Hepatocyte (in vitro differentiated cells): ENCODE measurements at places on chromosomes 1 and 21. TPM values are rescaled to one million over a fixed set of nuclear protein-coding genes. Genes with fewer than 3 reads are reported as not detected.

DNA sequence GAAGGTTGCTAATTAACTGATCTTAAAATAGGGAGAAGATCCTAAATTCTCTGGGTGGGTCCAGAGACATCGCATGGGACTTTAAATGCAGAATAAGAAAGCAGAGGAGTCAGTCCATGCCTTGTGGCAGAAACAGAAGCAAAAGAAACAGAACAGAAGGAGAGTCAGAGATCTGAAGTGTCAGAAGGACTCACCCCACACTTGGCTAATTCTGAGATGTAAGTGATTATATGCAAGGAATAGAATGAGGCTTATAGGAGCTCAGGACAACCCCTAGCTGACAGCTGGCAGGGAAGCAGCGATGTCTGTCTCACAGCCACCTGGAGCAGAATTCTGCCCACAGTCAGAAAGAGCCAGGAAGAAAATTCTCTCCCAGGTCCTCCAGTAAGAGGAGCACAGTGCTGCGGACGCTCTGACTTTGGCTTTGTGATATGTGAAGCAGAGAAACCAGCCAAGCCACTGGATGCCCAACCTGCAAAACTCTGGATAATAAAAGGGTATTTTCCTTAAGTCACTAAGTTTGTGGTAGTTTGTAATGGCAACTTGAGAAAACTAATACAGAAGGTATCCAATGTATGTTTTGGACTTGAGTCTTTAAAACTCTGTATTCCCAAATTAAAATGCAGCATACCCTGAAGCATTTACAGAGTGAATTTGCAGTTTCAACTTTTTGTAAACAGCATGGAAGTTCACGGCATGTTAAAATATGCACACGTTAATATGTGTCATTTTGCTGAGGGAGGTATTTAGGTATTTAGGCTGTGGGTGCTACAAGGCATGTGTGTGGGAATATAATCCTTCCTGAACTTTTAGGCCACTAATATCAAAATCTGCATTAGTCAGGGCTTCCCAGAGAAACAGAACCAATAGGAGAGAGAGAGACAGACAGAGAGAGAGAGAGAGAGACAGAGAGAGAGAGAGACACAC is 388.5 kb downstream of the PCP4 start:
- DNase-seq = no peak

DNA sequence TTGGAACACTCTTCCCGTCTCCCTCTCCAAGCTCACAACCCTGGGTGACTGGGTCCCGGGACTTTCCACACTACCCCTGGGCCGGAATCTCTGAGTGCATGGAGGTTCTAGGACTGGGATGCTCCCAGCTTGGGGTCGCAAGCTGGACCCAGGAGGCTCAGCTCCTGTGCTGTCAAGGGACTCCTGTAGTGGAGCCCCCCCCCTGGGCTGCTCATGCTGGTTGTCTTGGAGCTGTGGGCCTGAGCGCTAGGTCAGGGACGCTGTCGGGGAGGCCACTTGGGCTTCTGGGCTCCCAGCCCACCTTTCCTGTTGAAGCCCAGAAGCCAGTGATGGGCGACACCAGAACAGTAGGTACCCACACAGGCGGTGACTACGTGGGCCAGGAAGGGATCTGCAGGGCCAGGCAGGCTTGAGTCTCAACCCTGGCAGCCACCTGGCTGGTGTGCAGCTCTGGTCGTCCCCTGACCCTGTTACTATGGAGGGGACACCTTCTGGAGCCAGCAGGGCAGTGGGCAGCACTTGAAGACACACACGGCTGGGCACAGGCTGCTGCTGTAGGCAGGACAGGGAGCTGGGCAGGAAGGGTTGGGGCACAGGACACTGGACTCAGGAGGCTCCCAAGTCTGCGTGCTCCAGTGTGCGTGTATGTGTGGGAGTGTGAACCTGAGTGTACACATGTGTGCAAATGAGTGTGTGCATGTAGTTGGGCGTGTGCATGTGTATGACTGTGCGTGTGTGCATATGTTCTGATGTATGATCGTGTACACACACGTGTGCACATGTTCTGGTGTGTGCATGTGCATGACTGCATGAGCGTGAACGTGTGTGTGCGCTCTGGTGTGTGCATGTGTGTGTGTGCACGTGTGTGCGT is 3.0 kb downstream of the MMEL1 start:
- DNase-seq = no peak

DNA sequence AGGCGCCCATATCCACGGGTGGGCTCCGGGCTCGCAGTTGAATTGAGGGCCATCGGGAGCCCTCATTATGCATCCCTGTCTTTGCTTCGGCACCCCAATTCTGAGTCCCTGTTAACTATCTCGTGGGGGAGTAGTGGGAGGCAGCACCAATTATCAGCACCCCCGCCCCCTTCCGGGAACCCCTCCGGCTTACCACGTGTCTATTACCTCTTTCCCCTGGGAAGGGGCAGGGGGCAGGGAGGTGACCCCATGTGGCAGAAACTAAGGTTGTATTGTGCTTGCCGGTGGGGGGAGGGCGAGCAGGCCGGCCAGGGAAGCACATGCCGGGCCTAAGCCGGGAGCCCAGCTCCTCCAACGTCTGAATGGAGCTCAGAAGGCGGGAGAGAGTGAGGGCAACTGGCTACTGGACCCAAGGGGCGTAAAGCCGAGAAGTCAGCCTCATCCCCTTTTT is 1.0 kb downstream of the LIN28A start:
- DNase-seq = no peak

- DNase-seq = peak; percentile 72
These were observed 58.3 kb upstream of the SDC3 start for GRCh38 chr1:30966690-30967369.

DNA sequence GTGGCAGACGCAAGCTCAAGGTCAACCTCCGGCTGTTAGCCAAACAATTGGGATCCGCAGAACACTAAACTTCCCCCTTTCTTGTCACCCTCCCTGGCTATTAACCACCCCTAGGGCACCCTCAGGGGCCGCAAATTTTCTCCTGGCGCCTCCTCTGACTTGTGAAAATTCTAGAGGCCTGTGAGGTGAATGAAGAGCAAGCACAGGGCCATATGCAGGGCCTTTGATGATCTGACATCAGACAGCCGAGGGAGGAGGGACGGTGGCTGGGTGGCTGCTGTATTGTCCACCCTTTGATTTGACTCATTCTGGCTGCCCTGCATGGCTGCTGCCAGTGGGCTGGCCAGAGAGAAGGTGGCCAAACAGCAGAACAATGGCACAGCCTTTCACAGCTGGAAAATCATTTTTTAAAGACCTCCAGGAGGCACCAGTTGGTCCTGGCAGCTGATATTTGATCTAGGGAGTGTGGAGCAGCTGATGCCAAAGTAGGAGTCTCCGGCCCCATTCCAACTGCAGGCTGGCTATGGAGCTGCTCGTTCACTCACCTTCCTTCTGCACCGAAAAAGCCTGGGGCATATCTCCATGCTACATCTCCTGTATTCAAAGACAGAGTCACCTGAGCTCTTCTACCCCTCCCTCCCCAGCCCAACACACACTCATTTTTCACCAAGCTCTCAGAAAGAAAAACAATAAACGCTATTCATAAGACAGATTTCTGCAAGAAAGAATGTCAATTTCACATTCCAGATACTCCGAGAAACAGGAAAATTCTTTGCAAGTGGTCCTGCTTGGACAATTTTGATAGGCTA is 44.9 kb upstream of the BARHL2 start:
- no peak for DNase-seq

- peak; percentile 16 for DNase-seq
These were observed 98.6 kb downstream of the OMA1 start for GRCh38 chr1:58447886-58448285.

- DNase-seq = no peak
These were observed 13.4 kb downstream of the CFAP74 start for GRCh38 chr1:1990222-1990621.

DNA sequence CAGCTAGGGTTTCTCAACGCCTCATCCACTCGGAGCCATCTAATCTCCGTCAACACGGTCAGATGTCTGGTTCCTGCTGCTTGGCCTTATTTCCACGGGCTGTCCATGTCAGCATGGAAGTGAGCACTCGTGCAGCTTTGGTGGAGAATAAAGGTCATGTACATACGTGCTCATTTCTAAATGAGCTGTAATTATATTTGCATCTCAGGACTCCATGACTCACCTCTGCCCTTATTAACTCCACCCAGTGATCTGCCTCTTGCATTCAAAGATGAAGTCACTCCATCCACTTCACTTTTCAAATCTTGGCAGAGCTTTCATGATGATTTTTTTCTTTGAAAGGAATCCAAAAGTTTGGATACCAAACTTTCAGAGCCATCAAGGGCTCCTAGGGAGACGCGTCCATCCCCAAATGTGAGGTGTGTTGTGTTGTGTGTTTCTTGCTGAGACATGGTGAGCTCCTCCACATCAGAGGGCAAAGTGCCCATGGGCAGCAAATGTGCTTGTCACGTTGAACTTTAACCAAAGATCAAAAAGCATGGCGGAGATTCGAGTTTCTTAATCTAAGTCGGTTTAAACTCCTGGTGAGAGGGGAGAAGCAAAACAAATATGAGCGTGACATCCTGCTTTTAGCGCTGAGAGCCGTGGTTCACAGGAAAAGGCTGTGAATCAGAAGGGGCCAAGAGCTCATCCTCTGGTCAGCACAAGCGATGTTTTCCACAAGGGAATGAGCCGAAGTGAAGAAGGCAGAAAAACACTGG is 68.6 kb upstream of the ERRFI1 start:
- peak; percentile 66 for DNase-seq

GRCh38 chr21:42010507-42011495 is 641 bp upstream of the ZBTB21 start:
- peak; percentile 58 for DNase-seq

DNA sequence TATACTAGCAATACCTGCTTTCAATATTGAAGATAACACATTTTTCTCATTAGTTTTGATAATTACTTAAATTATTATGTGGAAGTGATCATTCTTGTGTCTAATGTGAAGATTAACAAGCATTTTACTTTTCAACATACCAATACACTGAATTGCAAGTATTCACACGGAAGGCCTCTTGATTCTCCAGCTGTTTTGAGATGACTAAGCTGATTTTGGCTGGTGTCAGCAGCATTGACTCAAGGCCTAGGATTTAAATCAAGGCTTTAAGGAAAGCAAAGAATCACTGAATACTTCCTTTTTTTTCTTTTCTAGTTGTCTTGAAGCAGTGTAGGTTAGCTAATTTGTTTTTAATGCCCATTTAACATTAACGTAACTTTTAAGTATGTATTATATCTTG is 373.7 kb downstream of the SRGAP2C start:
- DNase-seq = no peak

The TLCD4 gene
- polyA plus RNA-seq = 9.7 and 12.2 TPM in 2 replicates

The CRYAA gene
- not detected in 2 replicates for polyA plus RNA-seq

The LORICRIN gene
- not detected in 2 replicates for polyA plus RNA-seq

The C1orf56 gene
- 8.3 and 11.4 TPM in 2 replicates for polyA plus RNA-seq

The LAMC2 gene
- polyA plus RNA-seq = 32.9 and 45.3 TPM in 2 replicates

The LIX1L gene
- polyA plus RNA-seq = 15.3 and 16.3 TPM in 2 replicates
